ENCODE measurements at places on chromosomes 5 and 9.

DNA sequence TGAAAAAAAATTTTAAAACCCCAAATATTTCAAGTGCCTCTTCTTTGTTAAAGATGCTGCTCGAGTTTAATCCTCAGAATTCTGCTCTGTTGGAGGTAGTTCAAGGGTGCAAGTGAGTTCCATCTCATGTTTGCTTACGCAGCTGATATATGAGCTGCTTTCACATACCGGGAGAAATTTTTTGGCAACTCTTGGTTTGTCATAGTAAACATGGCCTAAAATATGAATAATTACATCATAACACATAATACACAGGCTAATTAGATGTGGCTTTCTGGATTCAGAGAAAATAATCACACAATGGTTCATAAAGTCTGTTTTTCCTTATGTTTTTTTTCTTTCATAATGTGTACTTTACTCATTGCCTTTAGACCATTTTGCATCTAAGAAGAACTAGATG is 1134.1 kb downstream of the PTPRD start:
- DNase-seq = no peak

DNA sequence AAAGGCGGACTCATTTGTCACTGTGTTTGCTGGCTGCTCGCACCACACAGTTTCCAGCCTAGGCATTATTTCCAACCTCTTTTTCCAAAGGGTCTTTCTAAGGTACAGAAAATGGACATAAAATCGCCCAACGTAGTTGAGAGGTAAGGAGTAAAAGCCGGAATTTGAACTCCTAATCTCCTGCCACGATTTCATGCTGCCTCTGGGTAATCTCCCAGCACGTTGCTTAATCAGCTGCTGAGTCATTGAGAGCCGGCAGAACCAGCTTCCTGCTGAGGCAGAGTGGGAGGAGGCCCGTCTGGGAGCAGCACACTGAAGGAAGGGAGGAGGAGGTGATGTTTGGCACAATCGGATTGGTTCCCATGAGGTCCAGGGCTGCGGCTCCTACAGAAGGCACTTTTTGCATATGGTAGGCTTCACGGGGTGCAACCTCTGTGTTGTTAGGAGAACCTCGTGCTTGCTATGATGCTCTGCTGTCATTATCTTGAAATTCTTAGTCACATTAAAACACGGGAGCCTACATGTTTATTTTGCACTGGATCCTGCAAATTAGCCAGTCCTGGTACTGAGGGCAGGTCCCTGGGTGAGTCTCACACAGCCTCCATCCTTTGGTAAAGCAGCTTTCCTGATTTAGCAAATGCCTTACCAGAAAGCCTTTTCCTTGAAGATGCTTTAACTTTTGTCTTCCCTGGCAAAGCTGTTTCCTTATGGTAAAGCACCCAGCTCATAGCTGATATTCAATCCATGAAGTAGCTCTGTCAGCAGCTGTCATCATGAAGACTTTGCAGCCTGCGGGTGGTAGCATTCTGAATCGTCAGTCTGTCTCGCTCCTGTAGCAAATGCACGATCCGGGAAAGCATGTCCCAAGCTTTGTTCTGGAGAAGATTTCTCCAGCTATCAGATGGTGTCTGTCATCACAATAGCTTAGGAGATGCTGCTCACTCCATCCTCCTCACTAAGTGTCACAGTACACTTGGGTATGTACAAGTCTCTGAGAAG is 191.6 kb upstream of the MSX2 start:
- peak; percentile 94 for DNase-seq

GRCh38 chr5:1952444-1953099 is 69.8 kb upstream of the IRX4 start:
- no peak for DNase-seq

DNA sequence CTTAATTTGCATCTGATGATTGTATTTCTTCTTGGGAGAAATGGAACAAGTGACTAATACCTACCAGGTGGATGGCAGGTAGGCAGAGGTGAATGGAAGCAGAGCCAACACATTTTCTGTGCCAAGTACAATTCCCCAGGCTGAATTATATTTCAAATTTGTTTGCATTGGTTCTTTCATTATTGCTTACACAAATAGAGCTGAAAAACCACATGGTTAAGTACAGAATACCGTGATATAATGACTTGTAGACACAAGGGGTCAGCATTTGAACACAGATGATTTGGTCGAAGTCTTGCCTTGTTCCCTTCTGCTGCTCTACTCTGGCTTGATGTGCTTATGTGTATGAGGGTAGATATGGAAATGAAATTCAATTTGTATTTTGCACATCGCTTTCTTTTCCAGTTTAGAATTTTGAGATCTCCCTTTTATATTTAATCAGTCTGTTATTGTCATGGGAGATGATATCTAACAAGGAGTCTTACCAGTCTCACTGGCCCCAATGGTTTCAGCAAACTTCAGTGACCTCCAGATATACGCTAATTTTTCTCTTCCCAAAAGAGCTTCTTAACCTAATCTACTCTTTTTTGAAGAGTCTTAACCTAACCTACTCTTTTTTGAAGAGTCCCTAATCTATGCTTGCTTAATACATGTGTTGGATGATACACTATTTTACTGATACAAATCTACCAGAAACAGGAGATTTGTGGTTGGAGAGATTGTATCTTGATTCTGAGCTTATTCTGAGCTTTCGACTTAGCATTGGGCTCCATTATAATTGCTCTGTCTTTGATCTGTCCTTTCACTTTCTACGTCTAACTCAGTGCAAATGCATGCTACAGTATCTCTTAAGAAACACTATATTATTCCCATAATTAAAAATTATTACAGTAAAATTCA is 88.1 kb downstream of the PCSK1 start:
- peak; percentile 76 for DNase-seq

- no peak for DNase-seq
These were observed 464.9 kb downstream of the ELAVL2 start for GRCh38 chr9:23361096-23361495.

- no peak for DNase-seq
These were observed 21.1 kb downstream of the CORO2A start for GRCh38 chr9:98171176-98171925.

GRCh38 chr5:3180636-3181035 is 415.0 kb upstream of the IRX1 start:
- DNase-seq = no peak

- DNase-seq = no peak
These were observed 3.3 kb upstream of the LSM11 start for GRCh38 chr5:157740229-157740610.

DNA sequence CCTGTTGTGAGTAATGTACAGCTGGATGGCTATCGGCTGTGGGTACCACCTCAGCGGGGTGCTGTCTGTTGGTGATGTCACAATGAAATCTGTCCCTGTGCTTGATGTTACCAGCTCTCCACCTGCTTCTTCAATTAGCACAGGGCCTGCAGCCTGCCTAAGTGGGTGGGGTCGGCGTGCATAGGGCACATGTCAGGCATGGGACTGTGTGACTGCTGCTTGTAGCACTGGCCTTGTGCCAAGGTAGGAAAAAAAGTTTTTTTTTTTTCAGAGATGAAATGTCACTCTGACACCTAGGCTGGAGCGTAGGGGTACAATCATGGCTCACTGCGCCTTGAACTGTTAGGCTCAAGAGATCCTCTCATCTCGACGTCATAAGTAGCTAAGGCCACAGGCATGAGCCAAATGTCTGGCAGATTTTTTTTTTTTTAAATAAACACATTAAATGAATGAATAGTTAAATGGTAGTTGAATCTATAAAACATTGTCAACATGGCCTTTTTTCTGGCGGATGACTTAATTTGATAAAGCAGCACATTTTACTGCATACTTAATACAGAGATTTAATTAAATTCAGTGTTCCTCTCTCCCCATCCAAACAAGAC is 222.5 kb downstream of the NXNL2 start:
- DNase-seq = no peak

DNA sequence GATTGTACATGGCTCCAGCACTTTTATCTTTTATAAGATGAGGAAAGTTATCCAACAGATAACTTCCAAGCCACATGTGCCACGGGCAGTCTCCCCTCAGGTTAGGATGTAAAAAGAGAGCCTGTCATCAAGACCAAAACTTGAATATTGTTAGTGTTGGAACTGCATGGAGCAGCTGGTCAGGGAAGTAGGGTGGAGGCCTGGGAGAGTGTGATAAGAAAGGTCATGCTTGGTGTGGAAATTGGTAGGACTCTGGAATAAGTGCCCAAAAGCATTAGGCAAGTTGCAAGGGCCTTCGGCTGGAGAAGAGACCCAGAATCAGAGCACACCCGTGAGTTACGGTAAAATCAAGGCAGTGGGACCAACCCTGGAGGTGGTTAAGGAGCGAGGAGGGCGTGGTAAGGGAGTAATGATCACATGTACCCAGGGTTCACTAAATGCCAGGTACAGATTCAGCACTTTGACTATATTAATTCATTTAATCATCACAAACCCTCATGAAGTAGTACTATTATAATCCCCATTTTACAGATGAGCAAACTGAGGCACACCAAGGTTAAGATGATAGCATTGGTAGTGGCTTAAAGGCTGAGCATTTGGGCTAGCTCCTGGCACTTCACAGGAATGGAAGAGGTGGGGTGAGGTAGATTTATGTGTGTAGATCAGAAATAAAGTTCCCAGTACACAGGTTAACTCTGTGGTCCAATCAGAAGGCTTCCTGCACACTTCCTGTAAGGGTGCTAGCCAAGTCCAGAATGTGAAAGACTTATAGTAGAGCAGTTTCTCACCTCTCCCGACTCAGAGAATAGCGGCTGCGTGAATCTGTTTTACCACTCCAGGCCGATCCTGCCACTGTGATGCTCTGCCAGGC is 96.5 kb upstream of the ZNF608 start:
- no peak for DNase-seq

DNA sequence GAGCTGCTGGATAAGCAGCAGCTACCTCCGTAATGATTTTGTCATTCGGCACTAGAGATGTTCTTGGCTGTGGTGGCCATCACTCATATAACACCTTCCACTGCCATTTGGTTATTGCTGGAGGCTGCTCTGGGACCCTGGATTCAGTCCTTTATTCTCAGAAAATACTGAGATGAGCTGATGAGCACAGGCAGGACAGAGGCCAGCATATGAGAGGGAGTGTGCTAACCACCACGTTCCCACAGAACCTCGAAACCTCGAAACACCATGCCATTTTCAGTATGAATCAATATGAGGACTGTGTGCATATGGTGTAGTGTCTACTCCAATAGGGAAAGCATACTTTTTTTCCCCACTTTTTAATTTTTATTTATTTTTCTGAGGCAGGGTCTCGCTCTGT is 56.6 kb downstream of the ADAM19 start:
- DNase-seq = no peak

GRCh38 chr9:137750566-137750965 is 127.0 kb upstream of the CACNA1B start:
- no peak for DNase-seq

GRCh38 chr5:55923177-55923771 is 71.5 kb downstream of the IL6ST start:
- DNase-seq = peak; percentile 18

- DNase-seq = peak; percentile 91
These were observed 125.9 kb upstream of the OSMR start for GRCh38 chr5:38719916-38720315.

GRCh38 chr9:111980398-111980797 is 83.8 kb downstream of the UGCG start:
- DNase-seq = no peak

DNA sequence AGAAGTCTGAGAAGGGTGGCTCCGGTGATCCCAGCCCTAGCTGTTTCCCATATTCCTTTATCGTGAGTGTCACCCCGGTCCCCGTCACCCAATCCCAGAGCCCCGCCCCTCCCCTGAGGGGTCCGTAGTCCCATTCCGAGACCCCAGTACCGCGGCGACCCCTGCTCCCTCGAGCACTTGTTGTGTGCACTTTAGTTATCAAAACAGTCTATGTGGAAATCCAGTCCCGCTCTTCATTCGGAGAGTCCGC is 223 bp downstream of the LRSAM1 start:
- DNase-seq = no peak

DNA sequence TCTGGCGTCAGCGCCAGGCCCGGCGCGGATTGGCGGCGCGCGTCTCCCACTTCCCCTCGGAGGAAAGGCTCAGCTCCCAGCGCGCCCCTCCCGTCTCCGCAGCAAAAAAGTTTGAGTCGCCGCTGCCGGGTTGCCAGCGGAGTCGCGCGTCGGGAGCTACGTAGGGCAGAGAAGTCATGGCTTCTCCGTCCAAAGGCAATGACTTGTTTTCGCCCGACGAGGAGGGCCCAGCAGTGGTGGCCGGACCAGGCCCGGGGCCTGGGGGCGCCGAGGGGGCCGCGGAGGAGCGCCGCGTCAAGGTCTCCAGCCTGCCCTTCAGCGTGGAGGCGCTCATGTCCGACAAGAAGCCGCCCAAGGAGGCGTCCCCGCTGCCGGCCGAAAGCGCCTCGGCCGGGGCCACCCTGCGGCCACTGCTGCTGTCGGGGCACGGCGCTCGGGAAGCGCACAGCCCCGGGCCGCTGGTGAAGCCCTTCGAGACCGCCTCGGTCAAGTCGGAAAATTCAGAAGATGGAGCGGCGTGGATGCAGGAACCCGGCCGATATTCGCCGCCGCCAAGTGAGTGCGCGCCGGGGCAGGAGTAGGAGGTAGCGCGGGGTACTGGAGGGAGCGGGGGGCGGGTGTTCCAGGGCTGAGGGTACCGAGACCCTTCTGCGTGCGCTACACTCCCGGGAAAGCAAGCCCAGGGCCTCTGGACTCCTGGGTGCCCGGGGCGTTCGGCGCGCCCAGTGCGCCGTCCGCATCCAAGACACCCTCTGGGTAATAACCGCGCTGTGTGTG is at the start of gene MSX2:
TSS of gene MSX2 (plus strand) at position 99 of the 777 bp plus-strand sequence. CDS start at position 177, 78 bp downstream.
- peak; percentile 87 for DNase-seq

GRCh38 chr5:147063943-147064342 is 170.9 kb upstream of the STK32A start:
- DNase-seq = no peak

DNA sequence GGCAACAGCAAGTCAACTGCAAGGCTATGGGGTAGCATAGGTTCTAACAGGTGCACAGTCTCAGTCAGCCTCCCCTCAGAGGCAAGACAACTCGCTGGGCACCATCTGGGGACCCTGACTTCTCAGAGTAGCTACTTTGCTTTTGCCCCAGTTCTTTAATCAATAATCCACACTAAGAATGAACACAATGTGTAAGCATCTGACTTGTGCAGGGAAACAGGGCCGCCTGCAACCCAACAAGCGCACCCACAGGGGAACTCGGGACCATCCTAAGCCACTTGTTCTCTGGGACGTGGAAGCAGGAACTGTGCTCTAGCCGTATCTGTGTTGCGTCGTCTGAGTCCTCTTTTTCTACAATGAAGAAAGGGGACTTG is 1.9 kb downstream of the MOB3B start:
- no peak for DNase-seq

GRCh38 chr9:107397076-107398044 is 92.2 kb downstream of the KLF4 start:
- DNase-seq = peak; percentile 26

DNA sequence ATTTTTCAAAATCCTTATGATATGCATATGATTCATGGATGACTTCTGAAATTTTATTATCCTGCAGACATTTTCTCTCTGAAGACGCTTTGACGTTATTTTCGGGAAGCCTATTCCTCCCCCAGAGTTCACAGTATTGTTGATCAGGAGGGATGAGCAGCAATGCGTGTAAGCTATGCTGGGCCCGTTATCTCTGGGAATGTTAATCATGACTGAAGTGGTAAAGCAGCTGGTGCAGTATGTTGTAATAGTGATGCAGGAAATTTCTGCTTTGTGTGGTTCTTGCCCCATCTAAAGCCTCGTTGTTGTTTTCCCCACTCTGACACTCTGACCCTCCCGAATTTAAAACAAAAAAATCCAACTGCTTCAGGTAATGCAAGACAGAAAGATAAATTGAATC is 1797.8 kb upstream of the WWC1 start:
- no peak for DNase-seq

Data from fibroblast of skin of right quadriceps (primary cell).